Stimulated activated naive B cell treated with anti-CD40 and anti-IgM and Interleukin-4, amounts not matched to agents 10 μg/mL and 1 μg/mL and 100 μg/mL, for 72 hours (primary cell): ENCODE measurements at places on chromosomes 6 and 20.

GRCh38 chr20:62628691-62629090 is 13.6 kb upstream of the SLCO4A1 start:
- no peak for DNase-seq

GRCh38 chr6:7075341-7076000 is 32.3 kb upstream of the RREB1 start:
- DNase-seq: no peak

- DNase-seq: no peak
Measured at GRCh38 chr6:55913228-55914195, 38.1 kb upstream of the BMP5 start.

GRCh38 chr20:5080384-5080877 is 39.3 kb downstream of the PCNA start:
- DNase-seq: peak; percentile 43

DNA sequence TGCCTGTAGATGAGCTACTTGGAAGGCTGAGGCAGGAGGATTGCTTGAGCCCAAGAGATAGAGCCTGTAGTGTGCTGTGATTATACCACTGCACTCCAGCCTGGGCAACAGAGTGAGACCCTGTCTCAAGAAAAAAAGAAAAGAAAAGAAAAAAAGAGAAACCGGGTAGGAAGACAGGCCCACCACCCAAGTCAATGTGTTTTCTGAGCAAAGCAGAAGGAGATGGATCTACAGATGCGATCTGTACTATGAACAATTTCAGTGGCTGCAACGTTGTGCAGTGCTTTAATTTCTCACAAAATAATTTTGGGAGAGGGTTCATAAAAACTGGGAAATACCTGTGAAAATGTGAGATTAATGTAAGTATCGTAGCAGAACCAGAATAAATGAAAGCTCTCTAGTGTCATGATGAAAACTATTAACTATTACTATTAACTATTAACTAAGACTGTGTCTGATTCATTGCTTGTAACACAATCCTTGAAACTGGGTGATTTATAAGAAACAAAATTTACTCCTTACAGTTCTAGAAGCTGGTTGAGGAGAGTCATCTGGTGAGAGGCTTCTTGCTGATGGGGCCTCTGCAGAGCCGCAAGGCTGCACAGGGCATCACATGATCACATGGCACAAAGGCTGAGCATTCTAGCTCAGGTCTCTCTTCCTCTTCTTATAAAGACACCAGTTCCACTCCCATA is 233.1 kb upstream of the ZNF217 start:
- DNase-seq: peak; percentile 60

DNA sequence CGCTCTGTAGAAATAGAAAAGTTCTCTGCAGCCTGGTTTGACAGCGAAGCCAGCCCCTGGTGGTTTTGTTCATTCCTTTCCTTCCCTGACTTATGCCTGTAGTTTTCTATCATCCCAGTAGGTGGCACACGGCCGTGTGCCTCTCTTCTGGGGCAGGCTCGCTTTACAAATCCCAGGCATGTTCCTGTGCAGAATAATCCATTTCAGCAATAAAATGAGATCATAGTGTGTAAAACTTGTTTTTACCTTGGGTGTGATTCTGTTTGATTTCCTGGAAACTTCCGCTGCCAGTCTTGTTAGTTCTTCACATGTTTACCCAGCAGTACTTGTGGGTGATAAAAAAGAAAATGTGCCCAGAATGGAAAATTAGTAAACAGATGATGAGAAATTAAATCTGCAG is 7.4 kb upstream of the INSM1 start:
- no peak for DNase-seq

GRCh38 chr6:79546186-79546585 is 9.0 kb upstream of the LCA5 start:
- no peak for DNase-seq
